Posterior cingulate gyrus (tissue), 11 donors: ENCODE measurements at places on chromosomes 11 and 22.
A peak's percentile ranks its signal among the peaks of the same experiment; 100 is the strongest.

DNA sequence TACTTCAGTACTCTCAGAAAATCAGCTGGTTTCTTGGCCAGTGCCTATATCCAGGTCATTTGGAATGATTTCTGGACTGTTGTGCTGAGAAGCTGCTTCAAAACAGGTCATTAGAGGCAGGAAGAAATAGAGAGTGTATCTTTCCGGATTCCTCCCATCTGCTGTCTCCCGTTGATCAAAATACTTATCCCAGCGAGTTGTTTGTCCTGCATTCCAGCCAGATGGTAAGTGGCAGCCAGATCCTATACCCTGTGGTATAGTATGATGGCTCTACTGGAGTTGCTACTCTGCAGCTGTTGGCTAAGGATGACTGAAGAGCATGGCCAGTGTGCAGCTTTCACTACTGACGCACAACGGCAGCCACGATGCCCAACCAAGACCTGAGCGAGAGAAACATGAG is 560.9 kb upstream of the ANO5 start:
- DNase-seq = no peak

GRCh38 chr22:43156413-43156812 is 5.1 kb downstream of the TSPO start:
- DNase-seq = no peak

- DNase-seq = no peak
Observed at GRCh38 chr22:49012712-49013395, 814.8 kb downstream of the BRD1 start.

- no peak for DNase-seq
Observed at GRCh38 chr11:64606796-64607380, 15.9 kb downstream of the SLC22A12 start.

GRCh38 chr11:133166662-133167061 is 365.6 kb downstream of the OPCML start:
- DNase-seq = no peak

- no peak for DNase-seq
Observed at GRCh38 chr11:34262531-34263081, 95.2 kb downstream of the ABTB2 start.

DNA sequence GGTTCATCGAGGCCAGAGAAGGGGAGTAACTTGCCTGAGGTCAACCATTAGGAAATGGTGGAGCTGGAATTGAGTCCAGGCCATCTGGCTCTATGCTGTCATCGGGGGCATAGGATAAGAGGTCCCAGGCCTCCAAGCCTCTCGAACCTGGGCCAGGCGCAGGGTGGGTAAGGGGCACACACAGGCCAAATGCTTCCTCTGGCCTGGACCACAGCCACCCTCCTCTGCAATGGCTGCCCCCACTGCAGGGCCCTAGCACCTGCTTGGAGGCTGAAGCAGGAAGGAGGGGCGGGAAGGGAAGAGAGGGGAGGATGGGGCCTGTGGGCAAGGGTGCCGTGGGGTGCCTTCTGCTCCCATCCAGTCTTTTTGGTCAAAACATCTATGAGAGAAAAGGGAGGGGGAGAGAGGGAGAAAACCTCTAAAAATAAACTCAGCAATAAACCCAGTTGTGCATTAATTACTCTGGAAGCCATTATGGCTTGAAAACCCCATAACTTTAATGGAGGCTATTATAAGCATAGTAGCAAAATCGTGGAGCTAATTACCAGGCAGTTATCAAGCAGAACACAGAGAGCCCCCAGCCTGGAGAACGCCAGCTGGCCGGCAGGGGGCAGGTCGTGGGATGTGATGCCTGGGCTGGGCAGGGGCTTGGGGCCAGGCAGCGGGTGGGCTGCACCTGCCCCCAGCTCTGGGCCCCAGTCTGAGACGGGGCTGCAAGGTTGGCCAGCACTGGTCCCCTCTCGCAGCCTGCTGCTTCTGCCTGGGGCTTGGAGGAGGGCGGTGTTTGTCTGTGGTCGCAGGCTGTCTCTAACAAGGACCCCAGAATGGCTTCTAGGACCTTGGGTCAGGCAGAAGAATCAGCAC is 21.1 kb downstream of the B3GAT1 start:
- DNase-seq = no peak

GRCh38 chr11:126161023-126161391 is 50.4 kb downstream of the RPUSD4 start:
- DNase-seq = no peak

GRCh38 chr22:24419475-24419850 is 7.9 kb upstream of the ADORA2A start:
- no peak for DNase-seq

- DNase-seq = no peak
Observed at GRCh38 chr11:130122141-130122575, 37.4 kb upstream of the ST14 start.

DNA sequence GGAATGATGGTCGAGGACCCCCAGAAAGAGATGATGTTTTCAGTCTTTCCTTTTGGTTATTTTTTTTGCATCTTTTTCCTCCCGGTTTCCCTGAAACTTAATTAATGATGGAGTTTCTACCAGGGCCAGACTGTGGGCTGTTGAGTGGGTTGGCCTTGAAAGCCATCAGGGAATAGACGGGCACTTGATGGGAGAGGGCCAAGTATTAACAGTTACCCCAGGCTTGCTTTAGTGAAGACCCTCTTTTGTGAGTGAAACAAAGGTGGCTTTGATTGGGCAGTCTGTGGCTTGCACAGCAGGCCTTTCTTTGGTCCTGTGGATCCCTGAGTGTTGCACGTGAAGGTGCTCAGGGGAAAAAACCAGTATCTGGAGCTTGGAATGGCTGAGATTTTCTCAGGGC is 56.9 kb downstream of the AMOTL1 start:
- DNase-seq = no peak

GRCh38 chr11:104531075-104531474 is 367.1 kb upstream of the PDGFD start:
- DNase-seq = no peak

GRCh38 chr11:1978720-1979473 is 18.7 kb downstream of the H19 start:
- no peak for DNase-seq

GRCh38 chr22:36914390-36914752 is 943 bp downstream of the CSF2RB start:
- no peak for DNase-seq

DNA sequence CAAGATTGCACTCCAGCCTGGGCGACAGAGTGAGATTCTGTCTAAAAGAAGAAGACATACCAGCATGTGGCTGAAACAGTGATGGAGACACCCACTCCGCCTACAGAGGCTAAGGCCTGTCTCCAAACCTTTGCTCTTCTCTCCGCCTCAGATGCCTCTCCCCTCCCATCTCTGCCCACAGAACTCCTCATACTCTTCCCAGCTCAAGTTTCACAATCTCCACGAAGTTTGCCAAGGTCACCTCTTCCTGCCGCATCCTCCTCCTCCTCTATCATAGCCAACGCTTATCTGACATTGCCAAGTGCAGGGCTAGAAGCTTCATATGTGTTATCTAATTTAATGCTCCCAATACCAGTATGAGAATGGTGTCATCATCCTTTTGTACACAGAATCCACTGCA is 25.9 kb upstream of the FBLN1 start:
- DNase-seq = no peak

GRCh38 chr11:6387811-6388599 is 2.3 kb upstream of the SMPD1 start:
- DNase-seq = no peak

DNA sequence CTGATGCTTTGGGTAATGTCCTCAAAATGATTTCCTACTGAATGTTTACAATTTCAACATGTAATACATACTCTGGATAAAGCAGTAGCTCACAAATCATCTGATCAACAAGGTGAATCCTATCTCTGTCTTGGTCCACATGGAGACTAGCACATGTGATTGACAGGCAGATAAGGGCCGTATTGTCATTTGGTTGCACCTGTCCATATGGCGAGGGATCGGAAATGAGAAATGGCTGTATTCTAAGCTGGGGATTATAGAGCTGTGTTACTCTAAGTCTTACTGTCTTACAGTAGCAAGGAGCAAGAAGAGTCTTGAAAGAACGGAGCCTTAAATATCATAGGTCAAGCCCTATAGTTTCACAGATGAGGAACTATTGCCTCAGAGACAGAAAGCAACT is 55.7 kb downstream of the APIP start:
- no peak for DNase-seq

DNA sequence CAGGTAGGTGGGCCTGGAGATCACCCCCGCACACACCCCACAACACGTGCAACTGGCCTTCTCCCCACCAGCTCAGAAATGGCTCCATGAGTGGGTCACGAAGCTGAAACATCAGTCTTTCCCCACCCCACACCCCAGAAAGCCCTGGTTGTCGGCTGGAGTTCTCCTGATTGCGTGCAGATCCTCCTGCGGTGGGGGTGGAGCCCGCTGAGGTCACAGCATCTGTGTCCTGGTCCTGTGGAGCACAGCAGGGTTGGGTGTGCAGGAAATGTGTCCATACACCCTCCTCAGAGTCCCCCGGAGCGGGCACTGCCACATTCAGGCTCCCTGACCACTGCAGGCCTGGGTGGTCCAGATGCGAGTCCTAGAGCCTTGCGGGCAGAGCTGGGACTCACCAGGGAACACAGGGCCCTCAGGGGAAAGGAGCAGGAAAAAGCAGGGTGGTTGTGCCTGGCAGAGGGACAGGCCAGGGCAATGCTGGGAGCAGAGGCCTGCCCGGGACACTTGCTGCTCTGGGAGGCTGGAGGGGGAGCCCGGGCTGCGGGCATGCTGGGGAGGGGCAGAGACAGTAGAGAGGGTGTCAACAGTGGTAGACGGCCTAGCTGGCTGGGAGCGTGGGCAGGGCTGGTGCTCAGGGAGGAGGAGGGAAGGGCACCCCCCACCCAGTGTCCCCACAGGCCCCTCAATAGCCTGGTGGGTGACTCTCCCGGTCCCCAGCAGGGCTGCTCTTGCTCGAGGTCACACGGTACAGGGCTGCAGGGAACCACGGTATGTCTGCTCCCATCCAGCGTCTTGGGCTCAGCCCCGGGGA is 42.4 kb upstream of the PPARA start:
- no peak for DNase-seq

DNA sequence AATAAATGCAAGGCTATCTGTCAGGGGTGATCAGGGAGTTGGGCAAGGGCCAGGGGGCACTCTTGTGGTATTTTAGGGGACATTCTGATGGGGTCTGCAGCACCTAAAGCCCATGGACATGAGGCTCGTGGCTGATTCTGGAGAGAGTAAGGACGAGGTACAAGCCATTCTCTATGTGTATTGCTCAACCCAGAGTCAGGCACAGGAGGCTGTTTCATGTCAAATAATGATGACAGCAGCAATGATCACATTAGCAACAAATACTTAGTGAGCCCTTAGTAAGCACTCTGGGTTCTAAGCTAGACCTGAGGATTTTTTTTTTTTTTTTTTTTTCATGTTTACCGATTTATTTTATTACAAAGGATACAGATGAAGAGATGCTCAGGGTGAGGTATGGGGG is 83.5 kb upstream of the THY1 start:
- no peak for DNase-seq

DNA sequence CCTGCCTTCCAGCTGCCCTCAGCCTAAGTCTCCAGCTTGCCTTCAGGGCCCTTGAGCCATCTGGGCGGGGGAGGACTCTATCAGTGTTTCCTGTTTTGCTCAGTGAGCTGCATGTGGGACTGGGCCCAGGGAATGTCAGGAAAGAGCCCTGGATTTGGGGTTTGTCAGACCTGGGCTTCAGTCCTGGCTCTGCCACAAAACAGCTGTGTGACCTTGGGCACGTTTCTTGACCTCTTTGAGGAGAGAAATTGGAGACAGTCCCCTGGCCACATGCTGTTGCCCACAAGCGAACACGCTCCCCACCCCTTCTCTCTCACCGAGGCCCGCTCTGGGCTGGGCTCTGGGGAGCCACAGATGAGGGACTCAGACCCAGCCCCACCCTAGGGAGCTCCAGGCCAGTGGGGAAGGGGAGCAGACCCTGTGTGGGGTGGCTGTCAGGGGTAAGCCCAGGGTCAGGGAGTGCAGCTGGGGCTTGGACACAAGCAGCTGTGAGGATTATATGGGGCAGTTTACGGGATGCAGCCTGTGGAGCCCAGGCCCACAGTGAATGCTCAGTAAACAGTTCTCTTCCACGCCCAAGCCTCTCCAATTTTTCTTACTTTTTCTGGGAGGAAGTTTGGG is 12.3 kb downstream of the MYO7A start:
- DNase-seq = peak; percentile 59

GRCh38 chr22:30187529-30188407 is 58.8 kb downstream of the LIF start:
- no peak for DNase-seq

GRCh38 chr11:71433648-71434450 is 14.3 kb downstream of the DHCR7 start:
- no peak for DNase-seq

GRCh38 chr22:43427296-43428004 is 15.6 kb downstream of the MPPED1 start:
- DNase-seq = no peak

DNA sequence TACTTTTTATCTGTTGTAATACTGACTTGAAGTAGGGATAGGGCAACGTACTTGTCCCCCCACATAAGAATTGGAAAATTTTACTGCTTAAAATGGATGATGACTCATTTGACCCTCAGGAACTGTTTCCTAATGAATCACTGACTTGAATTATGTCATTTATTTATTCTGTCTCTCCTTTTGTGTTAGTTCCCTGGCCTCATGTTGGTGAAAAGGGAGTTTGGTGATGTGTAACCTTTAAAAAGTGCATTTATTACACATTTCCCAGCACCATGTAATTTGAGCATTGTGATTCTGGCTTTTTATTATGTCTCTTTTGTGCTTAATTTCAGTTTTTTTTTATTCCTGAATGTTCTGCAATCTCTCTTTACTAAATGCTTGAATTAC is 20.3 kb upstream of the PGM2L1 start:
- DNase-seq = no peak

DNA sequence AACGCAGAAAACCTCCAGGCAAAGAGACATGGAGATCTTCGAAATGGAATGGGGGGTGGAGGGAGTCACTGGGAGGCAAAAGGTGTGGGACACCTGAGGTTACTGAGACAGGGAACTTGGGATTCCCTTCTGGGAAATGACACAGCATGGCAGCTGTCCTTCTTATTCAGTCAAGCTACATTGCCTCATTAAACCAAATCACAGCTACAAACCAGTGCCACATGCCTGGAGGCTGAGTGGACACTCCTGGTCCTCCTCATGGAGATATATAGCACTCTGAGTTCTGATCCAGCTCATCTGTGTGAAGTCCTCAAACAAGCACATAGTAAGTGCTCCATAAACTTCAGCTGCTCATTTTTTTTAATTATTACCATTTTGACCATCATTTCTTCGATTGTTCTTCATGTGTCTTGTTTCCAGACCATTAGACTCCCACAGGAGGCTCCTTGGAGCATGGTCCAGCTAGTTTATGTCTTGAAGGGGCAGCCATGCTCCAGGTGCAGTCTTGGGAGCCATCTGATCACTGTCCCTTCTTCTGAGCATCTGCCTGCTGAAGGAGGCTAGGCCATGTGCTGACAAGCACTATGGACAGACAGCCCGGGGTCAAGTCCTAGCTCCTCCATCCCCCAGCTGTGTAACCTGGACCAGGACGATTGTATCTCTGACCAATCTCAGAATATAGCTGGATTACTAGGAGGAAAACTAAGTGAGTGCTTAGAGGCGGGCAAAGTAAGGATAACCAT is 9.7 kb upstream of the FXYD2 start:
- DNase-seq = peak; percentile 2
